ENCODE measurements at places on chromosomes 1 and 21.
A peak's percentile ranks its signal among the peaks of the same experiment; 100 is the strongest.

DNA sequence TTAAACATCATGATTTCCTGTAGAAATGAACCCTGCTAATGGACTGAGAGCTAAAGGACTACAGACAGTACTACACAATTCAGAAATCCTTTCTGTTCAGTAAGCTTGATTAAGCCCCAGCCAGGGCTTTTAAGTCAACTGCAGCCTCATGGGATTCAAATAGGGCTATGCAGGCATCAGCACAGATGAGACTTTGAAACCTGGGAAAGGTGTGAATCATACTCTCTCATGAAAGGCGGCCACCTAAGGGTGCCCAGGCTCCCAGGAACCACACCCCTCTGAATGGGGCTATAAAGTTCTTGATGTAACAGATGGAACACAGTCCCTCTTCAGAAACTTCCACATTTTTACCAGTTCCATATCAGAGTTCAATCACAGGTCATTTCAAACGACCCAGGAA lies 7.6 kb downstream of the SIPA1L2 start:
- DNase-seq = no peak

DNA sequence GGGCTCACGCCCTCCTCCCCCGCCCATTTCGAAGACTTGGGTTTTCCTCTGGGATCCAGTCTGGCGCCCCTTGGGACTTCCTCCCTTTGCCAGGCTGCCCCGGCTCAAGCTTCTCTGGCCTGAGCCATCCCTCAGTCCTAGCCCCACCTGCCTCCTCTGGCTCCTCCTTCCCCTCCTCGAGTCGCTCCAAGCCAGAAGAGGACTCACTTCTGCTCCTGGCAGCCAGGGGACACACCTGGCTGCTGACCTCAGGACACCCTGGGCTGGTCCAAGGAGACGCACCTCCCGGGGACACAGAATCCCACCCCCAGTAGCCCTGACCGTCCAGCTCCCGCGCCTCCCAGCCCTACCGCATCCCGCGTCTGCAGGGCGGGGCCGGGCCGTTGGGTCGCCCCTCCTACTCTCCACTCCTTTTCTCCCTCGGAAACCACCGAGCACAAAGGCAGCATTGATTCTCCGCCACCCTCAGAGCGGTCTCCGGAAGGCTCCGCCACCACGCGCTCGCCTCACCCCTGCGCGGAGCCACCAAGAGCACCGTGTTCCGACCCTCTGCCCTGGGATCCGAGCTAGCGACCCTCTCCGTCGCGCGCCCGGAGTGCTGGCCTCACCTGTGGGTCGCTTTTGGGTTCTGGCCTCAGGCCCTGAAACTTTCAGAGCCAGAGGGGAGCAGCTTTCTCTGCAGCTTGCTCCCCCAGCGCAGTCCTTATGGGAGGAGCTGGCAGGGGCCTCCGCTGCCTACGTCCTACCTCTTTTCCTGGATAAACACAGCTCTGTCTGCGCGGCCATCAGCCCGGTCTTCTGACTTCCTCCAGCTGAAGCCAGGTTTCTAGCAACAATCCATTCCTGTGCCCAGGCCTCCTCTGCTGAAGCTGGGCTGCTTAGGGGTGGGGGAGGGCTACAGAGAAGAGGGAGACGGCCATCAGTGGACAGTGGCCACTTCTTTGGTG lies at the start of gene C2CD4D:
TSS of gene C2CD4D (minus strand) at position 364 of the 947 bp plus-strand sequence. CDS start 831 bp downstream, outside the sequence.
- peak; percentile 72 for DNase-seq

DNA sequence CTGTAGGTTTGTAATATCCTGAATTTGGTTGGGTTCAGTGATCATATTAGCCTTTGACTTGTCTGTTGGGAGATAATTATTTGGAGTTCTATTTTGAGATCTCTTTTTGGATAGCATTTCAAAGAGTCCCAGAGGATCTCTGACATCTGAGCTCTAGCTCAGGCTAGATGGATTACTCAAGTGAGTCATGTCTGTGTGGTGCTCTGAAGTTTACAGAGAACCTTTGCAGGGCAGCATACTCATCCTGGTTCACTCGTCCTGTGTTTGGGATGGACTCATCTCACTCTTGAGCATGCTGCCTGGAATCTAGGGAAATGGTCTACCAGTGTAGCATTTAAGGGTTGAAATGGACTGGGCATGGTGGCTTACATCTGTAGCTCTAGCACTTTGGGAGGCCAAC lies 29.4 kb upstream of the BMP8A start:
- DNase-seq = no peak

DNA sequence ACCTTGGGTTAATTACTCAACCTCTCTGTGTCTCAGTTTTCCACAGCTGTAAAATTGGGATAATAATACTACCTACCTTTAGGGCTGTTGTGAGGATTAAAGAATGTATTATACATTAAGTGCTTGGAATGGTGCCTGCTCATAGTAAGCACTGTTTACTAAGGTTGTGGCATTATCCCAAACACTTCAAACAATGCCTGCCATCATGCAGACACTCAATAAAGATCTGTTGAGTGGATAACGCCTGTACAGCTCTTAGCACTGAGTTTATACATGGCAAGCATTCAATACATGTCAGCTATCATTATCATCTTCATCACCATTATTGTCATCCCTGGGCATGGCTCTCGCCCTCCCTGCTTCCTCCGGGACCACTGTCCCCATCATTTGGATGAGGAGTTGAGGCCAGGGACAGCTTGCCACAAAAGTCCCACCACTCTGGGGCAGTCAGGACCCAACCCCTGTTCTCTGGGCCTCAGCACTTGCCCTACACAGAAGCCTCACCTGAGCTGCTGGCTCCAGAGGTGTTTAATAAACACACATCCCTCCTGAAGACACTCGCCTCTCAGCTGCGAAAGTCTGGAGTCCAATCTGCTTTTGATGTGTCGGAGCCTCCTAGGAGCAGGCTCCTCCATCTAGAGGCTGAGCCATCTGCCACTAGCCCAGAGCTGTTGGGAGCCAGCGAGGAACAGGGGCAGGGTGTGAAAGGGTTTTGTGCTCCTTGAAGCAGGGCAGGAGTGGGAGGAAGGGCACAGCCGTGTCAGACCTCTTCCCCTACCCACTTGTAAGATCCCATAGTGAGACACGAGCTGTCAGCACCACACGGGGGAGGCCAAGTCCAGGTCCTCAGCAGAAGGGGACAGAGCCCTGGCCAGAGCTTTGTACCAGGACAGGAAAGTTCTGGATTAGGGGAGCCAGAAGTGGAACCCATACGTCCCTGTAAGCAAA lies 80.9 kb upstream of the ZC3H12A start:
- no peak for DNase-seq

GRCh38 chr1:220507085-220507484 lies 20.9 kb upstream of the MARK1 start:
- DNase-seq = no peak

- DNase-seq = no peak
Observed at GRCh38 chr1:77371396-77371795, 89.6 kb downstream of the AK5 start.

GRCh38 chr1:99820546-99820945 lies 29.6 kb upstream of the AGL start:
- DNase-seq = no peak

- no peak for DNase-seq
Observed at GRCh38 chr1:219812491-219813203, 115.7 kb downstream of the SLC30A10 start.

- no peak for DNase-seq
Observed at GRCh38 chr1:14725695-14726094, 127.2 kb downstream of the KAZN start.

DNA sequence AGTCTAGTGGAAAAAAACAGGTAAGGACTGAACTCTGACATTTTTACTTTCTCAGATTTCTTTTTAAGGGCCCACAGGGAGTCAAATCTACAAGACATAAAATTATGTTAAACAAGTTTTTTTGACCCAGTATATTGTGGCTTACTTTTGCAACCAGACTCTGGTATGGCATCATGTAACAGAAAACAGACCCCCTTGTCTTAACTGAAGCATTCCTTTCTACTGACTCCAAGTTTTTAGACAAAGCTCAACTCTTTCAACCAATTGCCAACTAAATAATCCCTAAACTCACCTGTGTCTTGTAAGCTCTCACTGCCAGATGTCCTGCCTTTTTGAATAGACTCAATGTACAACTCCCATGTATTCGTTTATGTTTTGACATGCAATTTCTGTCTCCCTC lies 64.3 kb downstream of the FASLG start:
- no peak for DNase-seq

GRCh38 chr1:112544751-112545150 lies 36.0 kb downstream of the WNT2B start:
- no peak for DNase-seq

DNA sequence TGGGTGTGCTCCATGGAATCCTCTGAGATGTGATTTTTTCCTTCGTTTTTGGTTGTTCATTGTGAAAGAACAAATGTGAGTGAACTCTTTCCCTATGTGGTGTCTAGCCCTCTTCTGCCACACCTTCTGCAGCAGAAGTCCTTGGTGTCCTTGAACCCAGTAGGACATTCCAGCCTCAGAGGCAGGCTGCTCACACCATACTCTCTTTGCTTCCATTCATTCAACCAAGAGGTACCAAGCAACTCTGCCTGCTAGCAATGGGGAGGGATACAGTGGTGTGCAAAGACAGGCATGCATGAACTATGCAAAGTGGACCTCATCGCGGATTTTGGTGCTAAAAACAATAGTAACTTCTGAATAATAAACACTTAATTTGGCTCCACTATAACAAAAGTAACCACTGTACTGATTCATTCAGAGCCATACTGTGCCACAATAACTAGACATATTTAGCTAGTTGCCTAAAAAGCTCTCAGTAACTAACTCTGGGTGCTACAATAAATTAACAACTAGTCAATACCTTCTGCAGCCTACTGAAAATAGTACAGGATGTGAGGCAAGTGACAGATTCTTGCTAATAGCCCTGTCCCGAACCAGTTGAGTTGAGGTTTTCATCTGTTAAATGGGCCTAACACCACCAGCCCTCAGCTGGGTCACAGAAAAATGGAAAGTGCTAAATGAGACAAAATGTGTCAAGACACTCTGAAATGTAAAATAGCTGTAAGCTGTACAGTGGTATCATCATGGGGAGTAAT lies 155.4 kb downstream of the SLC45A1 start:
- no peak for DNase-seq

- no peak for DNase-seq
Observed at GRCh38 chr1:65108025-65108642, 39.9 kb upstream of the AK4 start.
